ENCODE measurements at places on chromosomes 13 and 19.
A peak's percentile ranks its signal among the peaks of the same experiment; 100 is the strongest.

- DNase-seq, result peak; percentile 1
Measured at GRCh38 chr13:111906306-111906705, 160.6 kb upstream of the SOX1 start.

DNA sequence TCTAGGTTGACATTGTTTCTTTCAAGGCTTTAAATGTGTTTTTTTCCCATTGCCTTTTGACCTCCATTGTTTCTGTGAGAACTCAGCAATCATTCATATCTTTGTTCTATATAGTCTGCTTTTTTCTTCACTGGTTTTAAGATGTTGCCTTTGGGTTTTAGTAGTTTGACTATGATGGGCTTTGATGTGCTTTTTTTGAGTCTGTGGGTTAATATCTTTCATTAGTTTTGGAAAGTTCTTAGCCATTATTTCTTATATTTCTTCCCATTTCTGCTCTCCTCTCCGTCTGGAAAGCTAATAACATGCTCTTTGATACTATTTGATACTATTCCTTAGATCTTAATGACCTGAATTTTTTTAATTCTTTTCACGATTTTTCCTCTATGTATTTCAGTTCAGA is 32.7 kb downstream of the CCDC8 start:
- no peak for DNase-seq

- DNase-seq, result no peak
Measured at GRCh38 chr13:21834521-21834920, 163.6 kb downstream of the FGF9 start.

- DNase-seq, result no peak
Measured at GRCh38 chr19:33300894-33301143, 1.5 kb downstream of the CEBPA start.

GRCh38 chr19:14343286-14343685 is 38.0 kb upstream of the ADGRE5 start:
- DNase-seq, result no peak

- no peak for DNase-seq
Measured at GRCh38 chr19:56917529-56917928, 77.0 kb upstream of the PEG3 start.

GRCh38 chr13:100438059-100438788 is 150.4 kb downstream of the GGACT start:
- no peak for DNase-seq

DNA sequence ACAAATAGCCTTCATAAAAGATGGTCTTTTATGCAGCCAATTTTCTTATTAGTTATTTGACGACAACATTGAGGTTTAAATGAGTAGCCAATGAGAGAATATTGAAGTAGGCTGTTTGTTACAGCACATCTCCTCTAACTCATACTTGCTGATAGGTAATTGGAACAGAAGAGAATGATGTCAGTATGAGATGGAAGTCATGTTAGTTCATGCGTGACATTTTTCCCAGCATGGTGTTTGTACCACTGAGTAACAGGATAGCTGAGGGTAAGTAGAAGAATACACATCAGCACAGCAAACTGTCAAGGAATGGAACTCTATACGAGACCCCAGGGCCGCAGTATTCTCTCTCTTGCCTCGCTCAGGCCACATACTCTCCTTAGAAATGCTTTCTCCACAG is 37.2 kb downstream of the COL4A2 start:
- DNase-seq, result peak; percentile 1

- DNase-seq, result no peak
Measured at GRCh38 chr13:33963134-33963533, 145.2 kb downstream of the RFC3 start.

- DNase-seq, result no peak
Measured at GRCh38 chr19:49453757-49454240, 774 bp downstream of the ALDH16A1 start.

DNA sequence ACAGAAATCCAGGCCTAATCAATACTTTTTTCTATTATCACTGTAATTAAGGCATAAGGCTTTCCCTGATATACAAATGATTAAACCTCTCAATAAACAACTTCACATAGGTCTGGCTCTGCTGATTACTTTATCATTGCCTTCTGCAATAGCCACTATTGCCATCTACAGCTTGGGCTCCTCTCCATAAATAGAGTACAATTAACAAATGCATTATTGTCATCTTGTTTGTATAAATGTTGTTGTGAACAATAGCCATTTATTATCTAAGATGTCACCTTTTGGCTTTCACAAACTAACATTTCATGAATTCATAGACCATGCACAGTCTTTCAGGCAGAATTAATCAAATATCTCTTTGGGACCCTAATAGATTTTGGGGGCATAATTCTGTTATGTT is 53.3 kb downstream of the NHLRC3 start:
- DNase-seq, result no peak

DNA sequence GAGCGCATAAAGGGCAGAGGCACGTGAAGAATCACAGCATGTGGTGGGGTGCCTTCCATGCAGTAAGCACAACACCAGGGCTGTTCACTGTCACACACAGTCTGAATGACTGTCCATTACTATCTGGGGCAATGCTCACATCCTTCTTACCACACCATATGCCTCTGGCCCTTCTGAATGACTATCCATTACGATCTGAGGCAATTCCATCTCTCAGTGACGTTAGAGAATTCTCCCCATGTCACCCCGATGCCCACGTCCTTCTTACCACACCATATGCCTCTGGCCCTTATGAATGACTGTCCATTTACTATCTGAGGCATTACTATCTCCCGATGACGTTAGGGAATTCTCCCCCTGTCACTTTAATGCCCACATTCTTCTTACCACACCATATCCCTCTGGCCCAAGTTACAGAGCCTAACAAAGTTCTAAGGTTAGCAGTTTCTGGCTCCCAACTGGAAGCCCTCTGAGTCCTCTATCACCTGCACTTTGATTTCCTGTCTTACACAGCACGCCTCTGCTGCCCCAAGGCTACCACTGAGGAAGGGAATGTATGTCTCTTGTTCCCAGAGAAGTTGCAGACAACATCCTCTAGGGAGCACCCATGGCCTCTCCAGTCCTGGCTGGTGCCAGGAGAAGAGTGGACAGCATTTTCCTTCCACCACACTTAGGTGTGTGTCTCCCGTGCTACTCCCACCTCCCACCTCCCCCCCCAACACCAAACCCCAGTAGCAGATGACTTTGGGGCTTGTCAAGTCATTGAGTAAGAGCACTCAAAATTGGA is 154.8 kb downstream of the COG6 start:
- DNase-seq, result no peak

DNA sequence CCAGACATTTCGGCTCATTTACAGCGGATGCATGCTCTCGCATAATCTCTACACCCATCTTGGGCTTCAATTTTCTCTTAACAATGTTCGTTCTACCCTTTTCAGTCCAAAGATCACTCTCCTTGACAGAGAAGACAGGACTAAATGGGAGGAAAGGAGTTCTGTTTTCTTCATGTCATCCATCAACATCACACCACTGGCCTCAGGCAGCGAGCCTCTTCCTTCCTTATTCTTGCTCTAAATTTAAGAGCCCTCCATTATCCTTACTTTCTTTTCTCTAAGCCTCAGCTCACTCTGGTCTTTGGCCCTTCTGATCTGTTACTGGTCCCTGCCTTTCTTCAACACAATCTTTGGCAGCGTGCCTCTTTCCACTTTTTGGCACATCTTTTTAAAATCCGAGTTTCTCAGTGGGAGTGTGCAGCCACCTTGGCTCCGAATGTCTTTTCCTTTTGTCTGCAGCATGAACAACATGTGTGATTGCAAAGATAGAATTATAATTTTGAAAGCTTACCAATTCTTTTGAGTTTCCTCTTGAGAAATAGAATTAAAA is 98.7 kb downstream of the FAM216B start:
- DNase-seq, result no peak

GRCh38 chr19:15287496-15287895 is 44.8 kb downstream of the BRD4 start:
- no peak for DNase-seq

GRCh38 chr19:13784731-13785452 is 10.4 kb upstream of the ZSWIM4 start:
- peak; percentile 81 for DNase-seq

DNA sequence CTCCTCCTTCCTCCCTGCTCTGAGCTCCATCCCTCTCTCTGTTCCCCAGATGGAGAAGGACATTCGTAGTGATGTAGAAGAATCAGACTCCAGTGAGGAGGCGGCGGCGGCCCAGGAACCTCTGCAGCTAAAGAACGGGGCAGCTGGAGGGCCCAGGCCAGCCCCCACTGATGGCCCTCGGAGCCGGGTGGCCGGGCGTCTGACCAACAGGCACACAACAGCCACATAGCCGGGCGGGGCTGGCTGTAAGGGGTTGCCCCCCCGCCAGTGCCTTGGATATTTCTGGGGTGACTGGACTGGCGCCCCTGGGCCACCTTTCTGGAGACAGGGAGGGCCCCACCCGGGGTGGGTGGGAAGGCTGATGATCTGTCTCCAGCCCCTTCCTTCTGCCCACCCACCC is 46.3 kb downstream of the CD320 start:
- DNase-seq, result no peak

- no peak for DNase-seq
Measured at GRCh38 chr13:102701331-102701730, 6.5 kb upstream of the METTL21C start.

DNA sequence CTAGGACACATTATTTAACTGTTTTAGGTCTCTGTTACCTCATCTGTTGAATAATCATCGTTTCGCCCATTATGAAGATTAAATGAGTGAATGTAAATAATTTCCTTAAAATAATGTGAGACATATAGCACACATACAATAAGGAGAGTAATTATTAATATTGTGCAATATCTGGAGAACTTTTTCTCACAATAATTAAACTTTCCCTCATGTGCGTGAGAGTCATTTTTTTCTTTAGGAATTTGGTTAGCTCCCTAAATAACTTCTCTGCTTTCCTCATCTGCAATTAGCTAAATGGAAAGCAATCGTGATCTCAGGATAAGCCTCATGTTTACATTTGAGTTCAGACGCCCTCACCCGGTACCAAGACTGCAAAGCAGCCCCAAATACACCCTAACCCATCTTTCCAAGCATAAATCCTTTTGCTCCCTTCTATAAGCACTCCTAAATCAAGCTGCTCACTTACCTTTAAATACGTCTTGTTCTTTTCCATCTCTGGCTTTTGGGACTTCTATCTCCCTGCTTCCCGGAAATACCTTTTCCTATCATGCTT is 78.8 kb downstream of the MZT1 start:
- DNase-seq, result peak; percentile 41

- no peak for DNase-seq
Measured at GRCh38 chr19:41426116-41426841, 895 bp downstream of the B3GNT8 start.

DNA sequence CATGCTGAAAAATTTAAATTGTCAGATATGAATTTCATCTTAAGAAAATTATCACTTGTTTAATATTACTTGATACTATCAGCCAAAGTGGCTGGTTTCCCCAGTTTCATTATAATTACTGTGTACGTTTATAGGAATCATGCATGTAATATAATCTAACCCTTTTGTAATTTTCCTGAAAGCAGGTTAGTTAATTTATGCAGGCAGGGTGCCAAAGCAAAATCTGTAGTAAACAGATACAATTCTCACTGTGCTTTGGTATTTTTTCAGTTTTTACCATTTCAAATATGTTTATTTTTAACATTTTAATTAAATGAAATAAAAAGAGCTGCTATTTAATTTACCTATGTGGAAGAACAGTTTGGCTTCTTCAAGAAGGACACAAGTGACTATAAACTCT is 1227.5 kb upstream of the MIR17HG start:
- DNase-seq, result no peak

DNA sequence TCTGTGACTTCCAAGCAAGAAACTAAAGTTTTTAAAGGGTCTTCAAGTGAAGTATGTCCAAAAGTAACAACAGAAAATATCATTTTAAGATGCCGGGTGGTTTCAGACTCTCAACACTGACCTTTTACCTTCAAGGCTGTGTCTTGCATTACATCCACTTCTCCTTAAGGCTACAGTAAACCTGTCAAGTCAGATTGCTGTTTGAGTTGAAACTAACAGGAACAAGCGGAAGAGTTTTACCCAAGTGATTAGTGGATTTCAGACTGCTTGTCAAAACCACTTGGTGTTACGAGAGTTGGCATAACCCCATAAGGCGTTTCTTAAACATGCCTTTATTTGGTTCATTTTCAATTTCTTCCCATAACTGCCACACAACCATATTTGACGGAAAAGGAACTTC is 283.1 kb downstream of the DCT start:
- DNase-seq, result no peak

GRCh38 chr13:79776531-79777295 is 295.8 kb downstream of the NDFIP2 start:
- no peak for DNase-seq

DNA sequence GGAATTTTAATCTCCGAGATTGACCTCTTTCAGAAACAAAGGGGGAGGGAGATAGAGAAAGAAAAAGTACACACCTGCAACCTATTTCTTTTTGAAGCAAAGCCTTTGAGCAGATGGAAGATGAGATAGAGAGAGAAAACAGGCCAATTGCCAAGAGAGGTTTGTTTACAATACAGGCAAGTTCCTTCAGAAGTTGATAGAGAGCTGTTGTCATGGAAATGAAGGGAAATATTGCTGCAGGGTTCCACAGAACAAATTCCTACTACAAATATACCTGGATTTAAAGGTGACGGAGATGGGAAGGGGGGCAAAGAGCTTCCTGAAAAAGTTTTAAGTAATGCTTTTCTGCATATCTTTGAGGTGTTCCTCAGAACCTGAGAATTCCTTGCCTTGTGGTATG is 388.4 kb downstream of the NDFIP2 start:
- DNase-seq, result no peak

DNA sequence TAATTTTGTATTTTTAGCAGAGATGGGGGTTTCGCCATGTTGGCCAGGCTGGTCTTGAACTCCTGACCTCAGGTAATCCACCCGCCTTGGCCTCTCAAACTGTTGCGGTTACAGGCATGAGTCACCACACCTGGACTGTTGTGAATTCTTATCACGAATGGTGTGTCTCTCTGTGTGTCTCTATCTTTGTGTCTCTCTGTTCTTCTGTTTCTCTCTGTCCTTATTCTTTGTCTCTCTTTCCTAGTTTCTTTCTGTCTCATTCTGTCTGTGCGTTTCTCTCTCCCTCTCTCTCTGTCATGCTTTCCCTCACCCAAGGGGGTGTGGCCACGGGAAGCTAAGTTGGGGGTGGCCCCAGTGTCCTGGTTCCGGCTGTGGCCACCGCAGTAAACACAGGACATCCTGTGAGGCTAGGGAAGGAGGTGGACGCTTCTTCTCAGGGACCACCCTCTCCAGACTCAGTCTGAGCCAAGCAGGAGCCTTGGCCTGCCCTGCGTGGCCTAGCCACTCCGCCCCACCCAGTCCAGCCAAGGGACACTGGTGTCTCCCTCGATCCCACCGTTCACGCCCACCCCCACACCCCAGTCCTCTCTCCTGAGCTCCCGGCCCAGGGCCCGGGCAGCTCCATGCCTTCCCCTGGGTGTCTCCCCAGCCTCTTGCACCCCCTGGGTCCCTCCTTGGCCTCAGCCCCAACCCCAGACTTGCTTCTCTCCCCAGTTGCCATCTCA is 3.9 kb upstream of the PRX start:
- peak; percentile 36 for DNase-seq

- DNase-seq, result no peak
Measured at GRCh38 chr13:46369506-46370277, 17.4 kb downstream of the RUBCNL start.

- DNase-seq, result no peak
Measured at GRCh38 chr13:75173457-75174356, 308.3 kb downstream of the TBC1D4 start.

- no peak for DNase-seq
Measured at GRCh38 chr19:3179739-3180293, 1.2 kb downstream of the S1PR4 start.

- DNase-seq, result no peak
Measured at GRCh38 chr13:73168226-73168952, 109.6 kb downstream of the KLF5 start.

- no peak for DNase-seq
Measured at GRCh38 chr13:75422028-75422427, 59.9 kb downstream of the TBC1D4 start.

Data from WERI-Rb-1 (cell line).